Activated T-cell treated with anti-CD3 and anti-CD28 coated beads, Interleukin-2, amount 50 U/mL, for 72 hours (primary cell): ENCODE measurements at places on chromosomes 4 and X. TPM values are rescaled to one million over a fixed set of nuclear protein-coding genes. Genes with fewer than 3 reads are reported as not detected.

DNA sequence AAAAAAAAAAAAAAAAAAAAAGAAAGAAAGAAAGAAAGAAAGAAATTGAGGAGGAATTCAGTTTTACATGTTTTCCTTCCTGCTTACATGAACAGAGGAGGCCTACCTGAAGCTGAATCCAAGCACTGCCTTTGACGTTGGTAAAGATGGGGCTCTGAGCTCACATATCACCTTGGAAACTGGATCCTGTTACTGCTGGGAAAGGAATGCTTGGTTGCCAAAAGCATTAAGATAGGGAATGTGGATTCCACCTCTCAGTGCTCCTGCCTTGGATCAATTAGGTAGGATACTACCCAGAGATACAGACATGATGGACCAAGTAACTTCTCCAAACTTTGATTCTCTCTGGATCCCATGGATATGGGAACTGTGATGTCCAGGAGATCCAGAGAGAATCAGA lies 50.6 kb downstream of the NHS start:
- no peaks in the 10 kb centered on the region for H3K36me3 ChIP-seq
- H3K27ac ChIP-seq, result no peak overlapping the region
- no peaks in the 10 kb centered on the region for H3K4me1 ChIP-seq
- H3K4me3 ChIP-seq, result no peak overlapping the region

DNA sequence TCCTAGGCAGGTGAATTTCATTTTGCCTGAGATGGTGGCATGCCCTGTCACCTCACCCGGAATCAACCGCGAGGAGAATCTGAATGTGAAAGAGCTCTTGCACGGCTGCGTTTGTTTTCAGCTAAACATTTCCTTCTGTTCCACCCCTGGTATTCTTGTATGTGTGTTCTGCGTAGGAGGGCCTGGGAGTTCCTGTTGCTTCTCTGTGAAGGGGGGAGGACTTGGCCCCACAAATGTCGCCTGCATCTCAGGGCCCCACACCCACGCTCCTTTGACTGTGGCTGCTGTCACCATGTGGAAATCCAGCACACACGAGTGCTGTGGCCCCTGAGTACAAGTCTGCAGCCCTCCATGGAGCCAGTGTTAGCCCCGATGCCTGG lies 45.8 kb upstream of the CLCN4 start:
- H3K27ac ChIP-seq, result peak overlapping the region; percentile 71
- peak overlapping the region; percentile 92 for H3K4me3 ChIP-seq
- DNase-seq, result peak; percentile 64
- peaks cover 7% of the 10 kb centered on the region for H3K27me3 ChIP-seq
- H3K36me3 ChIP-seq, result peaks cover 3% of the 10 kb centered on the region
- peaks cover 69% of the 10 kb centered on the region for H3K4me1 ChIP-seq

GRCh38 chrX:17415242-17415810 lies 40.3 kb downstream of the NHS start:
- H3K27ac ChIP-seq, result no peak overlapping the region
- H3K4me3 ChIP-seq, result no peak overlapping the region
- DNase-seq, result no peak
- H3K36me3 ChIP-seq, result no peaks in the 10 kb centered on the region
- peaks cover 27% of the 10 kb centered on the region for H3K4me1 ChIP-seq

DNA sequence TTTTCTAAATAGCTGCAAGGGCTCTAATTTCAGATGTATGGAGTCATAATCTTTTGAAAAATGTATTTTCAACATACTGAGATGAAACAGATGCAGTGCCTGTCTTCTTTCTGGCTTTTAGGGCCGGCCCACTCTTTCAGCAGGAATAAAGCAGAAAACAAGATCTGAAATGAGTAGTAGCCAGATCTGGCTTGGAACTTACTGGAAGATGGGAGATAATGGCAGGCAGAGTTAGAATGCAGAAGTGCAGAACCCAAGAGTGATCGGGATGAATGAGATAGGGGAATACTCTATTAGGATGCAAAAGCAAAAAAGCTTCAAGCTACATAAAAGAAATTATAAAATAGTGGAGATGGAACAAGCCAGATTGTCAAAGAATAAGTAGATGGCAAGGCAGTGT lies 1.4 kb upstream of the FAM120C start:
- no peak for DNase-seq
- peaks cover 5% of the 10 kb centered on the region for H3K36me3 ChIP-seq
- peaks cover 31% of the 10 kb centered on the region for H3K4me1 ChIP-seq
- peaks cover 12% of the 10 kb centered on the region for H3K27me3 ChIP-seq

- H3K4me1 ChIP-seq, result no peaks in the 10 kb centered on the region
- H3K27ac ChIP-seq, result no peak overlapping the region
- DNase-seq, result no peak
Observed at GRCh38 chrX:6803607-6804006, 268.7 kb upstream of the VCX3A start.

Gene HPGDS
- not detected for total RNA-seq

Gene SPATA18
- total RNA-seq, result not detected

Gene SHROOM2
- not detected for total RNA-seq

Gene ARX
- total RNA-seq, result not detected
